ENCODE measurements at places on chromosomes 6 and 20.
A peak's percentile ranks its signal among the peaks of the same experiment; 100 is the strongest.

DNA sequence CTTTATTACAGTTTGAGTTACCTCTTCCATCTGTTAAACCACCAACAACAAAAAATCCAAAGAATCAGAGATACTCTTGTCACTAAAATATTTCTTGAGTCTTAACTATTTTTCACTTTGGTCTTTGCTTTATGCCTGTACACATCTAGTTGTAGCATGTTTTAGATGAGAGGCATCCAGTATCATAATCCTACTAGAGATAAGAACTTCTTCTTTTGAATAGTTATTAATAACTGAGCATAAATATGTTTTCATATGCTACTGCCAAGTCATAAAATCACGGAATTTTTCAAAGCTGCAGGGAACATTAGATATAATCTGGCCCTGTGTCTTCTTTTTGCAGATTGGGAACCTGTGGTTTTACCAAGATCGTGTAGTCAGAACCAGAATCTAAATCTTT lies 55.3 kb downstream of the STK4 start:
- DNase-seq: no peak

GRCh38 chr6:150573041-150573681 lies 26.5 kb upstream of the PLEKHG1 start:
- no peak for DNase-seq

GRCh38 chr20:50115041-50115512 lies 2.1 kb upstream of the UBE2V1 start:
- DNase-seq: no peak

- no peak for DNase-seq
Measured at GRCh38 chr6:11120271-11121005, 8.9 kb upstream of the ERVFRD-1 start.

GRCh38 chr6:170297576-170298330 lies 6.9 kb upstream of the DLL1 start:
- no peak for DNase-seq

DNA sequence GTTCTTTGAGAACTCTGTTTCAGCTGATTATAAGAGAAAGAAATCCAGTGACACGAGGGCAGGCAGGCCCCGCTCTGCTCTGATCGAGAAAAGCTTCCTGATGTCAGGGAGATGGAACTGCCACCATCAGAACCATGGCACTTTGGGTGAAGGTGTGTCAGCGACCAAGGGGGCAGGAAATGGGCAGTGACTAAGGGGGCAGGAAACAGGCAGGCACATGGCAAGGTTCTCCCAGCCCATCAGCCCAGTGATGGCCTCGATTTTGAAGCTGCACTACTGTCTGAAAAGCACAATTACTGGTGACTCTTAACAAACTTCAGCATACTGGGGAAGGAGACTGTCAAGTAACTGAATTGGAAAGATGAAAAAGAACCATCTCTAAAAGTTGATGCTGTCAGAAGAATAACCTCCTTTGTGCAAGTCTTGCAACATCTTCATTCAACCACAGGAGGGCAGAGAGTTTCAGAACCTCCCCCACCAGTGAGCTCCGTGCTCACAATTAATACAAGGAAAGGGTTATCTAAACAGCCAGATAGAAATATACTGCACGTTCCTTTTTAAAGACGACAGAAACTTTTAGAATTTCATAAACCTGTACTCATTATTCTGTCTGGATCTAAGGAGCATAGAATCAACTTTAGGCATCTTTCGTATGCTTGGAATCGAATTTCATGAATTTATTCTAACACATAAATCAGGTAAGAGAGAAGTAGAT lies 39.1 kb downstream of the TMX4 start:
- no peak for DNase-seq

DNA sequence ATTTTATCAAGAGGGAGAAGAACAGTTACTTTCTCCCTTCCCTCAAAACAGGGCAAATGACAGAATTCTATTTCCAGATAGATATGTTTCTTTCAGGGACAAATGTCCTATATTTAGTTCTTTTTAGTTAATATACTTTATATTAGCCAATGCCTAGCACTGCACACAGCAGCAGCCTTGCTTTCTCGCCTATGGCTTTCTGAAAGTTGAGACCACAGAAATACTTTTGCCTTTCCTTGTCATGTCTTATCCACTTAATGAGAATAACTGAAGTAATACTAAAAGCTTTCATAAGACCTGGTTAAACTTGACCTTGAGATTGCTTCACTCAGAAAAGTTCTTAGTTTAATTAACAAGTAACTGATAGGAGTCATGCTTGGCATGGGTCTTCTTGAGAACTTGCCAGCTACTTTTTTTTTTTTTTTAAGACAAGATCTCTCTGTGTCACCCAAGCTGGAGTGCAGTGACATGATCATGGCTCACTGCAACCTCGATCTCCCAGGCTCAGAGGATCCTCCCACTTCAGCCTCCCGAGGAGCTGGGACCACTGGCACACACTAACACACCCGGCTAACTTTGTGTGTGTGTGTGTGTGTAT lies 159.3 kb downstream of the CDKAL1 start:
- DNase-seq: no peak

DNA sequence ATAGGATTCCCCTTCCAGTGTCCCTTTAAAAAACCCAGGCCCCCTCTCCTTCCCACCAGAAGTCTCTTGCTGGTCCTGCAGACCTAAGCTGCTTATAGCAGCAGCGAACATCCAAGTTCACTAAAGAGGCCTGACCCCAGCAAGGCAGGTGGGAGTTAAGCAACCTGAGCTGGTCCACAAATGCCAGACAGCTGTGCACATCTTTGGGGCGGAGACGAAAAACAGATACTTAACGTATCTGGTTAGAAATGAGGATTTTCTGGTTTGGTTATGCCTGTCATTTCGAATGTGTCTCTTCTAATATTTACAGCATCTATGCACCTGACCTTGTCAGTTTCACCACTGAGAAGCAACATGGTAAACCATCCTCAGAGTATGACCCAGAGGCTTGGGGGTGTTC lies 87.8 kb downstream of the SLC2A10 start:
- no peak for DNase-seq

GRCh38 chr20:33127422-33128097 lies 40.4 kb upstream of the BPIFA2 start:
- no peak for DNase-seq

DNA sequence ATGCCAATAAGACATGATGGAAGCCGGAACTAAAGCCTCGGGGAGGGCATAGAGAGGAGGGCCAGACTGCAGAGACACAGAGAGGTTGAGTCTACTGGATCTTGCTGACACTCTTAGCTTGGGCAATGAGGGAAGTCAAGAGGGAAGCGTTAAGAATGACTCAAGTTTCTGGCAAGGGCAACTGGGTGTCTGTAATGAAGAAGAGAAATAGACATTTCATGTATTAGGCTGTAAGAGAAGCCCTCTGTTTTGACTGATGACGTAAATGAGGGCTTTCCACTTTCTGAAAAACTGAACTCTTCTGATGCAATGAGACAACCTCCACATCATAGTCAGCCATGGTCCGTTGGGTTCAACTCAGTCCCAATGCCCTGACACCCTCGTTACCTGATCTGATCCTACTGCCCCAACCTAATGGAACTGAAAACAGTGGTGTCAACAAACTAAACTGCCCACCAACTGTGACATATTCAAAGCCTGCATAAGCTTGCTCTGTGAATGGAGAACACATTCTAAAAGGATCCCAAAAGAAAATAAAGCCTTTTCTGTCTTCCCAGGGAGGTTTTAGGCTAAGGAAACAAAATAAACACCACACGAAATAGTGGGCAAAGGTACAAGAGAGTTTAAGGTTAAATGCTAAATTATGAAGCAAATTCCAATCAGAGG lies 45.8 kb upstream of the PNRC1 start:
- no peak for DNase-seq

GRCh38 chr20:25859649-25860530 lies 163.2 kb upstream of the ZNF337 start:
- DNase-seq: no peak

- DNase-seq: no peak
Measured at GRCh38 chr6:11592294-11592906, 54.9 kb downstream of the TMEM170B start.

- DNase-seq: no peak
Measured at GRCh38 chr6:37679539-37680476, 17.9 kb downstream of the MDGA1 start.

DNA sequence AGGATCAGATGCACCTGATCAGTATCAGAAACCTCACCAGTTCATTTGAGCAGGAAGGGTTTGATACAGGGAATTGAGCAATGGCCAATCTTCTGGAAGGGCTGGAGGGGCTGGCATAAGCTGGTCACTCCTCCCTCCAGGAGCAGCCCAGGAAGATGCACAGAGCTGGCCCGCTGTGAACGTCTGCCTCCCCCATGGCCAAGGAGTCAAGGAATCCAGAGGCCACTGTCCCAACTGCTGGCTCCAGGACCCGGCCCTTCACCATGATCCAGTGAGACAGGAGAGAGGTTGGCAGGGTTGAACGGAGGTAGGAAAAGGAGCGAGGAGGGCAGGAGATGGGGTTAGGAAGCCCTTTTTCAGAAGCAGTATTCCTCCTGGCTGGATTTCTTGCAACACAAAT lies 113.9 kb upstream of the CST7 start:
- no peak for DNase-seq

GRCh38 chr20:3846740-3847428 lies at the start of gene MAVS:
Gene MAVS (plus strand): TSS chr20:3846834. CDS start chr20:3854625, 7,791 bp downstream.
- peak; percentile 51 for DNase-seq

GRCh38 chr6:159969204-159969912 lies 476 bp downstream of the IGF2R start:
- no peak for DNase-seq

- DNase-seq: no peak
Measured at GRCh38 chr20:47792021-47792618, 6.8 kb upstream of the SULF2 start.

GRCh38 chr6:44451803-44452695 lies 64.5 kb downstream of the CDC5L start:
- no peak for DNase-seq

DNA sequence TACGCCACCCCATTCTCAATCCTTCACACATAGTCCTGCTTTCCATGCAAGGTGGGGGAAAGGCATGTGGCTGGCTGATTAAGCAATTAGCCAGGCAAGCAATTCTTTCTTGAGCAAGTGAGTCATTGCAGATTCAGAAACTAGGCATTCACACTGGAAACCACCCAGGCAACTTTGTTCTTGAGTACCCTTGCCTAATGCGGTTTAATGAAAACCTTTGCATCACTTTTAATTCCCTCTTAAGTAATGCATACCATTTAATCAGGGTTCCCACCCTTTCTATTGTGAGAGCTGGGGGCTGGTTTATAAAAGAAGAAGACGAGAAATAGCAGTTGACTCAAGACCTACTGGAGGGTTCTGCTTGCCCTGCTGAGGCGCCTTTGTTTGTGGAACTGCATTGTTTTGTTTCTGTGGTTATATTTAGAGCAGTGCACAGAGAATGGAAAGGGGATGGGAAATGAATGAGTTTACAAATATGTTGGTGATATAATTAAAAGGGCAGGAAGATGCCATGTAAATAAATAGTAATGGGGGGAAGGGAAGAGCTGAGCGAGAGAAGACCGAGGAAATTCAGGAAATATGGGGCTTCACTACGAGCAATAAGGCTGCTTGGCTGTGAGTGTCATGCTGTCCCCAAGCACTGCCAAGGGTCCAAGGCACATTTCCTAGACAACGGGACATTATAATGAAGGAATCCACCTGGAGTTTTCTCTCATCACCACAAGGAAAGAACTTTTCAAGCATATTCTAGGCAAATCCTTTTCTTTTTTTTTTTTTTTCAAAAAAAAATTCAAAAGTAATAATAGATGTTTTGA lies 48.8 kb upstream of the TSHZ2 start:
- DNase-seq: no peak

- DNase-seq: no peak
Measured at GRCh38 chr20:16444057-16444777, 129.0 kb downstream of the KIF16B start.

DNA sequence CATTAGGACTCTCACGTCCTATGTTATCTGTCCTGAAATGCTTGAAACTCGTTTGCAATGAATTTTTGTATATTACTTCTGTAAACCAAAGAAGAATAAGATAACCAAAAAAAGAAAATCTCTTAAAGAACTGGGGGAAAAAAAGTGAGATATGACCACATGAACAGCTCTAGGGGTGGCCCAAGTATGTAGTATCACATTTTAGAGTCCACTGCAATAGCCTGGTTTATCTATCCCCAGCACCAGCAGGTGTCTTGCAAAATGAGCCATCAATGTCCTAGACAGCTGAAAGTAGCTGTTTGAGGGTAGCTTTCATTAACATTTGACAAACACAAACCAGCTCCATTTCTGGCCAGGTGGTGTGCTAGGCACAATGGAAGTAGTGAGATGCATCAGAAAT lies 102.8 kb downstream of the PXDC1 start:
- DNase-seq: no peak

GRCh38 chr6:84457276-84457675 lies 229.8 kb upstream of the CEP162 start:
- no peak for DNase-seq

DNA sequence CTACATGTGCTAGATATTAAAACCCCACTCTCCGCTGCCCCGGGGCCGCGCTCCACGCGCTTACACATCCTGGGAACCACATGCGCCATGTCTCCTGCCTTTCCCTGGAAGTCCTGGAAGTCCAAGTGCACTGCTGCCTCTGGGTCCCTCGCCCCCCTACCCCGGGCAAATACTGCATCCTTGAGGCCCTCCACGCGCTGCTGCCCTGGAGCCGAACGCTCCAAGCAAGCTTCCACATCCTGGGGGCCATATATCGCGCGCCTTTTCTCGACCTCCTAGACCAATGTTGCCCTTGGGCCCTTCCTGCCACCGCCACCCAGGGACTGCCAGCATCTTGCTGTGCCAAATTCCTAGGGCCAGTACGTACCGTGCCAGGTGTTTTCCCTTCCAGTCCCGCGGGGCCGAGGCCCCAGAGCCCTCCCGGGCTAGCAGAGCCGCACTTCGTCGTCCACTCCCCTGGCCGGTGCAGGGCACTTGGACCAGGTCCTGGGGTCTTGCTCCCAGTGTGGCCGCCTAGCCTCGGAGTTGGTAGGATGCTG lies 779 bp upstream of the KCNG1 start:
- no peak for DNase-seq

DNA sequence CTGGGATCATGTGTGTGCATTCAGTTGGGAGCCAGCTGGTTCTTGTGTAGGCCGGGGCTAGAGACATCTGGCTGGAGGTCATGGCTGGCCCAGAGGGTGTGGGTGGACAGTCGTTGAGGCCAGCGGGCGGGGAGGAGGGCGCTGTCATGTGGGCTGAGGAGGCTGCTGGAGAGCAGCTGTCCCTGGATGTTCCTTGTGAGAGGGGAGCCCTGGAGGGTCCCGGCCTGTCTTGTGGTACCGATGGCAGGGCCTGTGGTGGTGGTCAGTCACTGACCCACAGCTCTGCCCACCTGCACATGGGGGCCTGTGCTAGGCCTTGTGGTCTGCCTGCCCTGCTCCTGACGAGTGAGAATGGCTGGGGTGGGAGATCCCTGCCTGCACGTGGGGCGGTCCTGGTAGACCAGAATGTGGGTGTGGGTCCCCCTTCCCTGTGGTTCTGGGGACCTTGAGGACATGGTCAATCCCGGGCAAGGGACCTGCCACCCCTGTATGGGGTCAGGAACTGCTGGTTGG lies 1.9 kb upstream of the C20orf204 start:
- DNase-seq: no peak

GRCh38 chr6:74879976-74880375 lies 325.9 kb downstream of the COL12A1 start:
- no peak for DNase-seq

Data from cortex of kidney (tissue), 1 donor.